Lung microvascular endothelial cell (primary cell): ENCODE measurements at places on chromosomes 2 and 18. TPM values are rescaled to one million over a fixed set of nuclear protein-coding genes. Genes with fewer than 3 reads are reported as not detected.

The MTLN gene
- 59.1 and 73.2 TPM in 2 replicates for total RNA-seq

The KIF3C gene
- 10.5 and 15.7 TPM in 2 replicates for total RNA-seq

The ATG16L1 gene
- total RNA-seq, result 18.1 and 26.2 TPM in 2 replicates

The CUL3 gene
- 34.4 and 37.3 TPM in 2 replicates for total RNA-seq

The IL1RL1 gene
- 0.40 and 1.3 TPM in 2 replicates for total RNA-seq

The SERPINB3 gene
- not detected in 2 replicates for total RNA-seq

The LONRF2 gene
- under 0.01 TPM in 1 of 2 replicates, not detected in the other for total RNA-seq

The HMSD gene
- total RNA-seq, result not detected in 2 replicates

The ASB18 gene
- not detected in 2 replicates for total RNA-seq

The AMER3 gene
- total RNA-seq, result not detected in 2 replicates

The TXNDC2 gene
- total RNA-seq, result under 0.01 TPM in 1 of 2 replicates, not detected in the other

- DNase-seq, result no peak
Observed at GRCh38 chr2:198880986-198881385, 576.8 kb downstream of the SATB2 start.

DNA sequence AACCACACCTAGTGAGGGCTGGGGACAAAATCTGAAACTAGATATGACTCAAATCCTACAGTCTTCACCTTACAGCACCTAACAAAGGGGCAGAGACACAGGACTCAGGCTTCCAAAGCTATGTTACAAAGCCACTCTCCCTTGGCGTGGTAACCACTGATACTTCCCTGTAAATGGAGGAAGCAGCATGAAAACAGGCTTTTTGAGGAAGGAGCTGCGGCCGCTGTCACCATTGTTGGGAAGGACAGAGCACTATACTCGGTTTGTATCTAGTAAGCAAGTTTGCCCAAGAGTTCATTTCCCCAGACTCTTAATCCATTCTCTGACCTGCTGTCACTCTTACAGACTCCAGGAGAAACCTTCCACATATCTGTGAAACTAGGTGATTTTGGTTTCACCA lies 60.3 kb downstream of the LONRF2 start:
- no peak for DNase-seq

DNA sequence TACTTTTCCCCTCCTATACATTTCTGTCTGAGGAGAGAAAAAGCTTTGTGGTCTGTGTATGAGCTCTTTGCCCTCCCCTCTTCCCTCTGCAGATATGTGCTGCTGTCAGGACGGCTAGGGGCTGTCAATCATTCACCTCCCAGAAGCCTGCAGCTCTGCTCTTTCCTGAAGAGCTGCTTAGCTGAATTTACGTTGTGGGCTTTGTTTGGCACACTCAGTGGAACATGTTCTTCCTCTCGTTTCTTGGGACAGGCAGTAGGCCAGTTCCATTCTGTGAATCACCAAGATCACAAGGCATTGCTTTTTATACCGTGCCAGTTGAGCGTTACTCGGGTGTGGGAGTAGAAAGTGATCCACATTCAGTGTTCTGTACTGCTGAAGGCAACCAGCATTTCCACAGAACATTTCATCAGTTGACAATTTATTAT lies 136.7 kb downstream of the LAMA3 start:
- DNase-seq, result peak; percentile 94

- DNase-seq, result no peak
Observed at GRCh38 chr18:78237864-78238263, 741.8 kb upstream of the SALL3 start.

- DNase-seq, result peak; percentile 53
Observed at GRCh38 chr2:134154246-134154645, 99.6 kb upstream of the MGAT5 start.

DNA sequence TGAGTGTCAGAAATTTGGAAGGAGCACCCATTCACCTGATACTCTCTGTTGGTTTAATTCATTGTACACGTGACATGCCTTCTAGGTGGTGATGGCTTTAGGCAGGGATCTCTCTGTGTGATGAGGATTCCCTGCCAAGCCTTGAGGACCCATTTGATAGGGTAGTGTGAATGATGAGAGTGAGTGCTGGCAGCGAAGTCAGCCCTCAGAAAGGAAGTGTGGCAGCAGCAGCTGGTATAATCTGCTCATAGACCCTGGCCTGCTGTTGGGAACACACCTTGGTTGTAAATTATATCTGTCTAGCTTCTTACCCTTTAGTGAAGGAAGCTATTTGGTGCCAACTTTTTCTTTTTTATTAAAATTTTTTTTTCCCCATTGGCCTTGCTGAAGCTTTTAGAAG lies 164.5 kb downstream of the HAUS1 start:
- DNase-seq, result no peak

DNA sequence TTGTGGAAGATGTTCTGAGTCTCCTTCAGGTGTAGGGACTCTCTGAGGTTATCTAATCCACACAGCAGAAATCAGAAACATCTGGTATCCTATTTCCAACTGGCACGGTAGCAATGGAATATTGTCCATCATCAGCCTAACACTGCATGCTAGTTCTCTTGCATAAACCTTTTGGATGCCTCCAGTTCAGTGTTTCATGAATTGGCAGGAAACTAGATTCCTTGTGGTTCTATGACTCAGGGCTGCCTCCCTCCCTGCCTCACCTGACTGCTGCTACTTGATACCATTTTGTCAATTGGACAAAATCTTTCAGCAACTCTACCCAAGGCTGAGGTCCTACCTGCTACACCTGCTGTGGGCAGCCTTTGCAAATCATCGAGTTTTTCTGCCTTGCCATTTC lies 130.9 kb downstream of the TPGS2 start:
- peak; percentile 29 for DNase-seq

- DNase-seq, result no peak
Observed at GRCh38 chr18:70019991-70020390, 72.3 kb upstream of the CD226 start.

DNA sequence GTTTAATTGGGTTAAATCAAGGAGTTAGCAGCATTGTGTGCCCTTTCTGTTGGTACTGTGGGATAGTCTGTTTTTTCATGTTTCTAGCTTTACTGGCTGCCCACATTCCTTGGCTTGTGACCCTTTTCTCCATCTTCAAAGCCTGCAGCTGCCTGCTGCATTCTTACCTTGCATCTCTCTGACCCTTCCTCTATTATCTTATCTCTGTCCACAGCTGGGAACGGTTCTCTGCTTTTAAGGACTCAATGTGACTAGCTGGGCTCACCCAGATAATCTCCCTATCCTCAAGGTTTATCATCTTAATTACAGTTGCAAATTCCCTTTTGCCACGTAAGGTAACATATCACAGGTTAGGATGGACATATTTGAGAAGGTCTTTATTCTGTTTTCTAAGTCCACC lies 199.7 kb downstream of the KCNS3 start:
- DNase-seq, result no peak

GRCh38 chr2:199659207-199659606 lies 191.8 kb downstream of the FTCDNL1 start:
- DNase-seq, result peak; percentile 5

- DNase-seq, result no peak
Observed at GRCh38 chr2:109345653-109346480, 216.9 kb downstream of the SH3RF3 start.

DNA sequence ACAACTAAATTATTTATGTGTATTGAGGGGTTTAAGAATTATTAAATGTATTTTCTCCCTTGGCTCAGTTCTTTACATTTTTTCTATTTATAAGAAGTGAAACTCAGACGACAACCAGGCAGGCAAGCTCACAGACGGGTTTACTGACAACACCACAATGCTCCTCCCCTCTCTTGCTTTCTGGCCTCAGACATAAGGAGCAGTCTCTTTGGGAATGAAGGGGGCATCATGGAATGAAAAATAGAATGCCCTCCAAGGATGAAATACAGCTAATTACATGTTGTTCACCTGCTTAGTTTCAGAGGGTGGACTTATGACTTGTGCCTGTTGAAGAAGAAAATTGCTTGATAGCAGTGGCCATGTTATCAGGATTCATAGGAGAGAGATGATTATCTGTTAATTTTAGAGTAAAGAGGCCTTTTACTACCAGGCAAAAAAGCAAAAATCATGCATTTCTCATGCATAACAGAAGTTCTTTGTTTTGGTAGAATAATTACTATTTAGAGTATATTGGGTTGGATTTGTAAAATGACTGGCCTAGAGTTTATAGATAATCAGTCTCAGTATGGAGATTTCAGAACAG lies 172.1 kb upstream of the LRRTM1 start:
- DNase-seq, result no peak

DNA sequence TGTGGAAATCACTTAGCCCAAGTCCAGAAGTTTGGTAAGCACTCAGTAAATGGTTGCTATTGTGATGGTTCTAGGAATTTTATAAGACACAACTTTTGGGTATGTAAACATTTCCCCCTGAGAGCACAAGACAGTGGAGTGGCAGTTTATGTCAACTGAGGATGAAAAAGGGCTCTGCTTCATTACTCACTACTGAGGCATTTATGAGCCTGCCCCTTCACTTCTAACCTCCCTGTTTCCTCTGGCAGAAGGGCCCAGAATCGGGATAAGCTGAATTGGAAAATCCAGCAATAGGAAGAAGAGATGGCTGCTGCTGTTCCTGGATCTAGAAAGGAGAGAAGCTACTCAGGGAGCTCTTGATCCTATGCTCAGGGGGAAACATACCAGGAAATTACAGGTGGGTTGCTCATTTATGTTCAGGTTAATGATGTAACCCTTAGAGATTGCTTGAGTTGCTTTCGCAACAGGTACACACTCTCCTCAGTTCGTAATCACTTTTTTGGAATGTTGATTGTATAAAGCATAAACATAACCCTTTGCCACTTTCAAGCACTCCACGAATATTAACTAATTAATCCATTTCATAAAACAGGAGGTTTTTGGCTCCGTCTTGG lies 46.3 kb downstream of the ADCYAP1 start:
- DNase-seq, result no peak

- DNase-seq, result peak; percentile 59
Observed at GRCh38 chr2:100230754-100231153, 88.4 kb upstream of the AFF3 start.

- DNase-seq, result no peak
Observed at GRCh38 chr2:205957452-205958154, 128.4 kb downstream of the INO80D start.

GRCh38 chr2:121648206-121649148 lies 785 bp downstream of the CLASP1 start:
- peak; percentile 50 for DNase-seq

- DNase-seq, result no peak
Observed at GRCh38 chr2:626491-627339, 50.5 kb downstream of the TMEM18 start.

DNA sequence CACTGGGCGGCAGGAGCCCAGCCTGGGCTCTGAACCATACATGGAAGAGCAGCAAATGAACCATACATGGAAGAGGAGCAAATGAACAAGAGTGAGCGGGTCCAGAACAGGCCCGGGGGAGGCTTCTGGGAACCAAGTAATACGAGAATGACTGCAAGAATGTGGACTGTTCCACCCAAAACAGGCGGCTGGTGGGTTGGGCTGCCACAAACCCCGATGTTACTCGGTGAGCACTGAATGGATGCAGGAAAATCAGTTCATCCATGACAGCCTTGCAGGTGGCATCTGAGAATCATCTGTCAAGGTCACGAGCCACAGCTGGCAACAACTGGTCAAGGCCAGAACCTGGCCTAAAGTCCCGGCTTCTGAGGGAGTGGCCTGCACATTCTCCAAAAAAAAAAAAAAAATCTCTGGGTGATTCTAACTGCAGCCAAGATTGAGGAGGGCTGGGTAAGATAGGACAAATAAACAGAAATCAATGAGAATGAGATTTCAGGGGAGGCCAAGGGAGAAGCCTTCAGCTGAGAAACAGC lies 106.1 kb downstream of the ZNF516 start:
- no peak for DNase-seq

DNA sequence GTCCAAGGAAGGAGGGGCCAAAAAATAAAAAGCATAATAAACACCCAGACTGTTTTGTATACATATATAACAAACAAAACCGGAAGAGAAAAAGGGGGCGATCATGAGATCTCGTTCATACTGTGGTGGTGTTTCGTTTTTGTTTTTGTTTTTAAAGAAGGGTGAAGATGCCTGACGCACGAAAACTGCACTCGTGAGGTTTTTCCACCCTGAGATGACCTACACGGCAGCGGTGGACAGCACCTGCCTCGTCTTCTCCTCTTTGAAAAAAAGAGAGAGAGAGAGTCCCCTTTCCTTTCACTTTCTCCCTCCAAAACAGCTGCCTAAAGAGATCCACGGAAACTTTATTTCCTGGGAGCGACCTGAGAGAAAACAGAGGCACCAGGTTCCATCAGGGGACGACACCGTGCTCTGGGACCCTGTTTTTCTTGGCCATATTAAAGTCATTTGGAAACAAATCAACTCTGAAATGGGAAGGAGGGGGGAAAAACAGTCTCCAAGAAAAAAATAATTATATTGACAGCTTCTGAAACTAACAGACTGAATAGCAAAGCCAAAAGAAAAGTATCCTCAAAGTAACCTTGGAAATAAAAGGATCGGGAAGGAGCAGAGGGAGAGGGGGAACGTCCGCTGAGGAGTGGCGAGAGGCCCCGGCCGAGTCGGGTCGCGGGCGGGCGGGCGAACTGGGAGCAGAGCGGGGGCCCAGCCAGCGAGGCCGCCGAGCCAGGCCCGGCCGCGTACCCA lies 3.5 kb downstream of the POU3F3 start:
- no peak for DNase-seq
